ENCODE measurements at places on chromosomes 16 and 17. TPM values are rescaled to one million over a fixed set of nuclear protein-coding genes. Genes with fewer than 3 reads are reported as not detected.

DNA sequence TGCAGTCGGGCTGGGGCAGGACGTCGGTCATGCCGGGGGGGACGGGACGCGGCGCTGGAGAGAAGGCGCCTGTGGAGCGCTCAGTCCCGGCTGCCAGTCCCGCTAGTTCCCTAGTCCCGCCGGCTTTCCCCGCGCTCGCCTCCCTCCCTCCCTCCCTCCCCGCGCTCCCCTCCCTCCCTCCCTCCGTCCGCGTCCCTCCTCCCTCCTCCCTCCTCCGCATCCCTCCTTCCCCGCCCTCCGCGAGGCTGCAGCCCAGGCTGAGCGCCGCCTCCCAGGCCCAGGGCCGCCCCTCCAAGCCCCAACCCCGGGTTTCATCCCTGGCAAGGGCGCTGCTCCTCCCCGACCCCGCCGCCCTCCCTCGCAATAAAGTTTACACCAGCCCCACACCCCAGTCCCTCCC lies 34.8 kb downstream of the TIMM22 start:
- H3K36me3 ChIP-seq = peaks cover 5% of the 10 kb centered on the region
- H3K4me3 ChIP-seq = peak overlapping the region; percentile 53
- no peak for DNase-seq
- H3K4me1 ChIP-seq = peaks cover 66% of the 10 kb centered on the region

DNA sequence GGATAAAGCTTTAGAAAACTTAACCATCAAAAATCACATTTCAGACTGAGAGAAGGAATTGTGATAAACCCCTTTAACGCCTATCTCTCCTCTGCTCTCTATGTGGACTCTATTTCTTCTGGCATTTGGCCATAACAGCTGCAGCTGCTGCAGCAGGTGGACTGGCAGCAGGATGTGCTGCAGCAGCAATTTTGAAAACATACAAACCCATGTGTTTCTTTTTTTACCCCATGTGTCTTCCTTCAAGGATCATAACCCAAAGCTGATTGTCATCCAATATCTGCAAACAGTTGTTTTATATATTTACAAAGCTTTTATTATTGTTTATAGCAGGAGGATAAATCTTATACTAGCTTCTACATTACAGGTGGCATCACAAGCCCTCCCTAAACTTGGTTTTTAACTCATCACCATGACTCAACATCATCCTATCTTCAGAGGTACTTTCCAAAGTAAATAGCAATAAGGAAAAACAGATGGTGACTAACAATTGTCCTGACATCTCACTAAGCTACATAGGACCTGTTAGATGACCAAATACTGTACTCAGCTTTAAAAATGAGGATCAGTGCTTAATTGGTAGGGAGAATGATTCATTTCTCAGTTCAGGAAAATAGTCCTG lies 14.5 kb upstream of the KRTAP9-2 start:
- no peak overlapping the region for H3K27ac ChIP-seq
- no peaks in the 10 kb centered on the region for H3K36me3 ChIP-seq
- no peaks in the 10 kb centered on the region for H3K27me3 ChIP-seq
- no peaks in the 10 kb centered on the region for H3K4me1 ChIP-seq

- H3K27me3 ChIP-seq = no peaks in the 10 kb centered on the region
- H3K36me3 ChIP-seq = peaks cover 94% of the 10 kb centered on the region
- no peak for DNase-seq
- no peaks in the 10 kb centered on the region for H3K4me1 ChIP-seq
- H3K27ac ChIP-seq = no peak overlapping the region
Measured at GRCh38 chr17:17141860-17142552, 64.1 kb downstream of the PLD6 start.

GRCh38 chr16:405548-406506 lies 4.1 kb downstream of the DECR2 start:
- peaks cover 5% of the 10 kb centered on the region for H3K4me1 ChIP-seq
- H3K27ac ChIP-seq = no peak overlapping the region
- no peaks in the 10 kb centered on the region for H3K36me3 ChIP-seq
- DNase-seq = no peak

DNA sequence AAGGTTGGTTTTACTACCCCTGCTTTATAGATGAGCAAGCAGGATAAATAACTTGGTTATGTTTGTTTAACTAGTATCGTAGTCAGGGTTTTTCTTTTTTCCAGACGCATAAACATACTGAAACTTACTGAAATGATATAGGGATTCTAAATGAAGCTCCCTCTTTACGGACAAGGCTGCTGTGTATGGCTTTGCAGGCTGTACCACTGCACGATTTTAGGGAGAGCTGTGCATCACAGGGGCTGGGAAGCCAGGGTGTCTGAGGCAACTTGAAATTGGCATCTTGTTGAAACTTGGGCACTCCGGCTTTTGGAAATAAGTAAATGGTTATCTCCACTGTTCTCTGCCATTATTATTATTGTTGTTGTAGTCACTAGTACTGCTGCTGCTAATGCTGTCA lies 218.1 kb upstream of the CDH8 start:
- H3K4me1 ChIP-seq = no peaks in the 10 kb centered on the region
- DNase-seq = no peak
- no peak overlapping the region for H3K27ac ChIP-seq
- H3K27me3 ChIP-seq = no peaks in the 10 kb centered on the region

- H3K36me3 ChIP-seq = peaks cover 82% of the 10 kb centered on the region
- H3K4me3 ChIP-seq = no peak overlapping the region
- no peak overlapping the region for H3K27ac ChIP-seq
- DNase-seq = no peak
Measured at GRCh38 chr17:49821916-49822315, 26.0 kb downstream of the TAC4 start.

- no peak for DNase-seq
- H3K4me1 ChIP-seq = peaks cover 26% of the 10 kb centered on the region
- no peaks in the 10 kb centered on the region for H3K27me3 ChIP-seq
- no peak overlapping the region for H3K27ac ChIP-seq
- no peak overlapping the region for H3K4me3 ChIP-seq
- no peaks in the 10 kb centered on the region for H3K36me3 ChIP-seq
Measured at GRCh38 chr16:593406-593805, 3.5 kb downstream of the RAB40C start.

DNA sequence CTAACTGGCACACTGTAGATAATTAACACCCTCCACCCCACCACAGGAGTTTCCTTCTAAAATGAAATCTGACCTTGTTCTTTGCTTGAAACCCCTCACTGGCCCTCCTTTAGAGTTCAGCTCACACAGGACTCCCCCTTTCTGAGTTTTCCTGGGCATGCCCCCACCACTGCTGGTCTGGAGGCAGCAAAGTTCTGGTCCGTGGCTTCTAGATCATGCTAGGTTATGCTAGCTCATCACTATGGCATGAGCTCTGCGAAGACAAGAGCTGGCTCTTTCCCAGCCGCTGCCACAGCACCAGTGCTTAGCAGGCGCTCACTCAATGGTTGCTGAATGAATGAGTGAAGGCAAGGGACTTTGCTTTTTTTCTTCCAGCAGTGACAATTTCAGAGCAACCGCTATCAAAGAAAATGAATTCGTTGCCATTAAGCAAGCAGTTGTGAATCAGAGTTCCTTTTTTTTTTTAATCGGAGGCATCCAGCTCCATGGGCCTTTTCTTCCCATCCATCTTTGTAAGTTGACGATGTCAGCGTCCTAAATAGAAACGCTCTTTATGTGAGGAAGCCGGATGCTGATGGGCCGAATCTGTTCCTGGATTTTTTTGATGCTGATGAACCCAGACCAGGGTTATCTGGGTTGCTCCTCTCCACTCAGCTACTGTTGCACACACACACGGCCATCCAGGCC lies 80.8 kb upstream of the NOL11 start:
- no peak overlapping the region for H3K4me3 ChIP-seq
- no peaks in the 10 kb centered on the region for H3K27me3 ChIP-seq
- DNase-seq = no peak
- H3K27ac ChIP-seq = no peak overlapping the region

DNA sequence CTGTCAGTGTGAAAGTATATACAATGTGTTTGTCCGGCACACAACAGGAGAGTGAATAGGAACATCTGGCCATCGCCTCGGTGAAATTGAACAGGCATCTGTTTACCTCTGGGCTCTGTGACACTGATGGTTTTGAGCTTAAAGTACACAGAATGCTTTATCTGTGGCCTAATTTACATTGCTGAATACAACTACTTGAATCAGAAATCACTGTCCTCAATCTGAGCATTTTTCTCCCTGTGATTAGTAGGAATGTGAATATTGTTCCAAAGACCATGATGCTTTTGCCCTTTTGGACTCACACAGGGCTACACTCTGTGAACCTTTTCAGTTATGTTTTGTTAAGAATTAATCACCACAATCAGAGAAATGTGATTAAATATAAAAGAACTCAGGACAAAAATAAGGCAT lies 323.0 kb upstream of the TBX2 start:
- DNase-seq = no peak
- no peak overlapping the region for H3K4me3 ChIP-seq
- no peaks in the 10 kb centered on the region for H3K27me3 ChIP-seq
- H3K4me1 ChIP-seq = no peaks in the 10 kb centered on the region
- no peaks in the 10 kb centered on the region for H3K36me3 ChIP-seq

Gene USP43
- not detected for total RNA-seq

Gene CACNA1H
- 7.0 TPM for total RNA-seq

Gene CAPN15
- 28.1 TPM for total RNA-seq

Gene ABAT
- 9.8 TPM for total RNA-seq

All from right atrium auricular region (tissue), 2 donors.